ENCODE measurements at places on chromosomes 4 and X. TPM values are rescaled to one million over a fixed set of nuclear protein-coding genes. Genes with fewer than 3 reads are reported as not detected.

DNA sequence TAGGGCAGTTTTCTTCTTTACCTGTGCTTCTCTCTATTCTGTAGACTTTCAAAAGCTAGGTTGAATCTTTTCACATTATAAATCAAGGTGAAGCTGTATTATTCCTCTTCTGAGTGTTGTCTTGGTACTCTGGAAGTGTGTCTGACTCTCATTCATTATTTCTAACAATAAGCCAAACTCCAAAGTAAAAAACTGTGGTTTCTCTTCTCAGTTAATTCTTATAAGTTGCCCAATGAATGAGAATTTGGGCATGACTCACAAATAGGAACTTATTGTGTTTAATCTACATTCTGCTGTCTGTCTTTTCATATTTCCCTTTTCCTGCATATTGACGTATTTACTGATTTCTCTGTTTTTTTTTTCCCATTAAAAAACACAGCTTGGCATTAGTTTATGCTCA, 714.5 kb downstream of the CCSER1 start:
- DNase-seq, result no peak

DNA sequence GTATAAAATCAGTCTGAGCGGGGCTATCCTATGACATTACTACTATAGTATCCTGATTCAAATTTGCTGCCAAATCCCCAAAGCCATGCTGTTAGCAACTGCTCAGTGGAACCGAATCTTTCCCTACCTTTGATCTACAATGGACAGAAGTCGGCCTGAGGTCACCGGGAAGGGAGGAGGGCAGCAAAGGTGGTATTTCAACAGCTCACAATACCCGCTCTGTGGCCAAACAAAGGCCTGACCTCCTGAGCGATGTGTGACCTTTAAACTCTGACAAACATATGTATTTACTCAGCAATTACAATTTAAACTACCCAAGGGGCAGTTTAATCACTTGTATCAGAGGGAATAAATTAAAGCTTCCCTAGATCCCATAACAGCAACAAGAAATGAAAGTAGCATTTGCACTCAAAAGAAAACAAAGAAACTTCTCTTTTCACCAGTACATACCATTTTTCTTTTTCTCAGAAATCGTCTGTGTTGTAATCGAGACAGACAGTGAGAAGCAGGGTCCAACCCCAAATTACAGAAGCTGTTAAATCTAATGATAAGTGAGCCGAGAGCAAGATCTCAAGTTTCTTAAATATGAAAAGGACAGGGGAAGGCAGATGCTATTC, 11.6 kb upstream of the TMEM128 start:
- no peak for DNase-seq

- no peak for DNase-seq
These were observed at the start of gene APELA for GRCh38 chr4:164876700-164877324. TSS of gene APELA (plus strand) at chr4:164877178. CDS start at chr4:164877332, 154 bp downstream.

GRCh38 chr4:166091912-166092510, 219.0 kb downstream of the TLL1 start:
- peak; percentile 66 for DNase-seq

DIPK2B gene
- total RNA-seq, result not detected

Data from GM23248 (cell line).